ENCODE measurements at places on chromosomes 3 and 15. TPM values are rescaled to one million over a fixed set of nuclear protein-coding genes. Genes with fewer than 3 reads are reported as not detected.

EXD1 gene
- total RNA-seq, result not detected

DNA sequence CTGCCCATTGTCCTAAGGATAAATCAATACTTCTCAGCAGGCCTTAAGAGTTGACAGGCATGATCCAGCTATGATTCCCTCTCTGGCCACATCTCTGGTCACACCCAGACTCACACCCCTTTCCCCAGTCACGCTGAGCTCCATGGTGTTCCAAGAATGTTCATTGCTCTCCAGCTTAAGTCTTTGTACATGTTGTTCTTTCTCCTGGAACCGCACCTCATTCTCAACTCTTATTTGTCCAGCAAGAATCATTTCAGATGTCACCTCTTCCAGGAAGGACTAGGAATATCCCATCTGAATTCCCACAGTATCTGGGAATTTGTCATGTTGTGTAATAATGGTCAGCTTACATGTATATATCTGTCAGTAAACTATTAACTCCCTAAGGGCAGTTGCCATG is 118.3 kb upstream of the GALNT15 start:
- H3K4me1 ChIP-seq, result no peaks in the 10 kb centered on the region
- DNase-seq, result no peak
- H3K27me3 ChIP-seq, result no peaks in the 10 kb centered on the region
- no peak overlapping the region for H3K4me3 ChIP-seq
- no peak overlapping the region for H3K27ac ChIP-seq
- H3K36me3 ChIP-seq, result no peaks in the 10 kb centered on the region

IGDCC3 gene
- total RNA-seq, result not detected

GRCh38 chr15:78424673-78425072 is 13.3 kb upstream of the IREB2 start:
- no peak overlapping the region for H3K4me3 ChIP-seq
- H3K4me1 ChIP-seq, result peaks cover 3% of the 10 kb centered on the region
- peaks cover 28% of the 10 kb centered on the region for H3K27me3 ChIP-seq
- H3K27ac ChIP-seq, result no peak overlapping the region
- no peak for DNase-seq

PP2D1 gene
- not detected for total RNA-seq

HHATL gene
- not detected for total RNA-seq
